ENCODE measurements at places on chromosomes 5 and 9.

DNA sequence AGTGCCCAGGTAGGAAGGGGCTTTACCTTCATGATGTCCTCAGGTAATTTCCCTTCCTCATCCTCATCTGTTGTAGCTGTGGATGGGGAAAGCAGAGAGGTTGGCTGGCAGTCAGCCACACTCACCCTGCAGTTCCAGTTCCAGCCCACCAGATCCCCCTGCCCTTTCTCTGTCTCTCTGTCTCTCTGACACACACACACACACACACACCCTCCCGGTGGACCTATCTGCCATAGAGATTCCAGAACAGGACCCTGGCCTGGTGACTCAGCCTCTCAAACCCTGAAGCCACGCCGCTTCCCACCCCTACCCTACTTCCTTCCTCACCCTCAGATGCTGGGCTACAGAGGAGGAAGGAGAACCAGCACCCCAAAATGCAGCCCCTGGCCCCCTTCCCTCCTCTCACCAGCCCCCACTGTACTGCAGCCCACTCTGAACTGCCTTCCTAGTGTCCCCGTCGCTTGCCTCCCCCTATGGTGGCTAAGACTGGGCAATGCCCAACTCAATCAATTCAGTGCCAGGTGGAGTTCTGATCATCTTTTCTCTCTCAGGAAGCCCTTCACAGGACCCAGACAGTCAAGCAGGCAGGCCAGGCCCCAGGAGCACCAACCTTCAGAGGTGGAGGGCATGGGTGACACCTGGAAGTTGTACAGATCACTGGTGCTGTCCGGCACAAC, 4.8 kb downstream of the IRF1 start:
- no peak for DNase-seq

DNA sequence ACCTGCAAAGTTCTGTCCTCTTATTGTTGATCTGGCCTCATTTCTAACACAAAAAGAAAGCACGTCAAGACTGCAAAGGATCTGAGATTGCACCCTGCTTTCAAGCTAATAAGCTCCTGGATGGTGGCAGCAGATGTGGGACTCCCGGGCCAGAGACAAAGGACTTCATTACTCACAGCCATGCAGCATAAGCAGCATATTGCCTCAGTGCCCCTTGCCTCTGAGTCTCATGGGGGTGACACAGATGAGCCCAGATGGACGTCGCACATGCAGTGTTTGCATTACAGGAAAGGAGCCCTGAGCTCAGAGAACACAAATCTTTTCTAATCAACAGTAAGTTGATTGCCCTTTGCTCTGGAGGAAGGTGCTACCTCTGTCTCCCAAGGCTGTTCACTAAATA, 105.0 kb downstream of the SLC28A3 start:
- DNase-seq: no peak

DNA sequence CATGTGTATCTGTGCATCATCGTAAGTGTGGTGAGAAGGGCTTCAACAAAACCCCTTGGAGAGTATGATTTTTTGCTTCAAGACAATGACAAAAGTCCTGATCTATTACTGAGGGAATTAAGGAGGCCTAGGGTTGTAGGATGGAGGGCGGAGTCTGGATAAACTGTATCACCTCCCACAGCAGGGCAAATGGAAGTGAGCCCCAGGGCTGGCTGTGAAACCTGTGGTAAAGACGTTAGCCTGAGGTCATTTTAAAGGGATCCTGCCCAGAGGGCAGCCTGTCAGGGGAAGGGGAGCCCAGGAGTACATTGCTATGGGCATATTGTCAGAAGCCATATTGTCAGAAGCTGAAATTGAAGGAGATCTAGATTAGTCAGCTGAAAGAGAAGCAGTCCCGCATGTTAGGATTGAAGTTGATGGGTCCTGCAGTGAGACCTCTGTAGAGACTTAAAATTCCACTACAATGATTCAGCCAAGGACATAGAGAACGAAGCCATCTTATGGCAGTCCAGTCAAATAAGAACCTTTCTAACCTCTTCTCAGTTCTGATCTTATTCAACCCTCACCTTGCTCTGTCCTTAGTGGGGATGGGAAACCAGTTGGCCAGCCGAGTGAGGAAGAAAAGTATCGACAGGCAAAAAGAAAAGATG, 26.9 kb downstream of the ADGRV1 start:
- no peak for DNase-seq

GRCh38 chr5:39213447-39214207, 5.7 kb downstream of the FYB1 start:
- no peak for DNase-seq

DNA sequence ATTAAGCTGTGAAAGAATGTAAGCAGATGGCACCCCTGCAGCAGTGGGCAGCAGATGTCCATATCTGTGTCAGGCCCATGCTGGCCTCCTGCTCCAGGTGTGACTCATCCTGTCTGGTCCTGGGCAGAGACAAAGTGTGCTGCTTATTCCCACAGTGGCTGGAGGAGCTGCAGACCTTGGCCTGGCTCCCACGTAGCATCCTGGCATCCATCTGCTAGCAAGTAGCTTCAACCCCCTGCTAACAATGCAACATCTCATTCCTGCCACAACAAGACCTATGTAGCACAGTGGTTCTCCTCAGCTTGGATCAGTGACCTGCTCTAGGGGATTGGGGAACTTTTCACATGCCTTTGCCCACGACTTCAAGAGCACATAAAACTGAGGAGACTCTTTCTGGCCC, 126.4 kb upstream of the SLC12A2 start:
- no peak for DNase-seq

GRCh38 chr9:31347082-31347617, 1037.3 kb upstream of the ACO1 start:
- DNase-seq: no peak

DNA sequence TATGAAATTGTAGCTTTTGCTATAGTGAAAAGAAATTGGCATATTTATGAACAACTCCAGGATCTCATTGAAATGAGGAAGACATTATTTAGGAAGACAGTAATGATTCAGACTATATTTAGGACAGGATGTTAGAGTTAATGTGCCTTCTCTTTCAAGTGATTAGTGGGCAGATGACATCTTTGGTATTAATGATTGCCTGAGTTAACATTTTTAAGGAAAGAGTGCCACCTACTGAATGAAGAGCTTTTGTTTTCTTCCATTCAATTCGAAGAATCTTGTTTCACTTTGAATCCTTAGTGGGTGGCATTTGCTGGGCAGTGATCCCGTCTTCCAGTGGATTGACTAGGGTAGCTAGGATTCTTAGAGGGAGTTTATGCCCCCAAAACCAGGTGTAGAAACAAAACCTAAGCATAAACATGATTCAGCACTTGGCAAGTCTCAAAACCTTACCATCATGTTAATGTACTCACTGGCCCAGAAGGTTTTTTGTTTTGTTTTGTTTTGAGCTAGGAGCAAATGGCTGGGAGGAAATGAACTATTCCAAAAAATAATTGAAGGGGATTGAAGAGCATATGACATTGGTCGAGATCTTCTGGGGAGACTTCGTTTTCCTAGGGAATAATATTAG, 23.2 kb downstream of the MAP3K1 start:
- no peak for DNase-seq

DNA sequence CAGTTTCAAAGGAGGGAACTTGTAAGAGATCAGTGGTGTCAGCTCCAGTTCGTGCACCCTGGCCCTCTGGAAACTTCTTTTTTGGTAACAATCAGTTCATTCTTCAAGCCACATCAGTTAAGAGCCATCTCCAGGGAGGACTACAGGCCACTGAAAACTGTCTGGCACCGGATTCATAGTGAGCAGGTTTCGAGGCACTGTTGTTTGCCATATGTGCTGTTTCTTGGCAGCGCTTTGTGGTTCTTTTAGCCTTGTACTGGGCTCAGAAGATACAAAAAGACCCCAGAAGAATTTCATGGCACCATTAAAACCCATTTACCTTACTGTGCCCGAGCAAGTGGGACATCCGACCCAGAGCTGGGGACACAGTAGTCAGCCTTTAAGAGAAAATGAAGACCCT, 68.5 kb downstream of the OTULIN start:
- DNase-seq: no peak

DNA sequence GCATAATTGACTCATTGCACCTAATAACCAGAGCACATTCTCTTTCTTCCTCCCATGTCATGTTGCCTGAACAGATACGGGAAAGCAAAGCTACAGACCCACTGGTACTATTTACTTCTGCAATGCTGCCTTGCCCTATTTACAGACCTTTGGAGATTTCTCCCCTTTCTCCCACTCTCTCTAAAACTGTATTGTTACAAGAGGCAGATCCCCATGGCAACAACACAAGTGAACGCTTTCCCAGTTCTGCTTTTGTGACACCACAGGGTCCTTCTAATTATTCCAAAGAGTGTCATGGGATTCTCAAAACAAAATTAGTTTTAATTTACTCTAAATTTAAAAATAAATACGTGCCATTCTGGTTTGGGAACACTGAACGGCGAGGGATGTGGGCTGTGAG, 104.7 kb downstream of the KCTD16 start:
- DNase-seq: no peak

DNA sequence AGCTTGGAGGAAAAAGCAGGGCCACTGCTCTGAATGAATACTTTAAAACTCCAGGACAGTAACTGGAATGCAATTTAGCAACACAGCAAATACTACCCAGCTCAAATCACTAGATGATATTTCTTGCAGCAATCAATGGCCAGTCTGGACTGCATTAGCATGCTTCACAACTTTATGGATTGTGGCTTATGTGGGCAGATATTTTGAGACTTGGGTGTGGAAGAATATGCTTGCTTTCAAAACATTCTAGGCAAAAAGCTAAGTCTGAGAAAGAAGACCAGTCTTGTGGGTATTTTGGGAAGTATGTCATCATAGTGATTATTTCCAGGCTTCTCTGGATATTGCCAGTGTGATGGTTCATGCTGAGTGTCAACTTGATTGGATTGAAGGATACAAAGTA, 3.1 kb downstream of the RANBP3L start:
- no peak for DNase-seq

DNA sequence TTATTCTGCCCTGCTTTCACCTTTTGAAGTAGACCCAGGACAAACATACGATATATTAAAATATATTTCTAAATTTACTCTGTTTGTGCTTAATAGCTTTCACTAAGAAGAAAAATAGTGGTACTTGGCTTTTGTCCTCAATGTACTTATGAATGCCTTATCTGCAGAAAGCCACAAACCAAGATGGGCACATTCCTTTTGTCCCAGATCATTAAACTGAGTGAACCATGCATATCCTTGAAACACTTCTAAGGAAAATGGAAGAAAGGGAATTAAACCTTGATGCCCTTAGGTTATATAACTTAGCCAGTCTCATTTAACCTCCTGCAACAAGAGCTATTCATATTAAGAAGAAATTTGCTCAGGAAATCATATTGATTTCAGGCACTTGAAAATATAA, 553.8 kb upstream of the CDH9 start:
- DNase-seq: no peak

DNA sequence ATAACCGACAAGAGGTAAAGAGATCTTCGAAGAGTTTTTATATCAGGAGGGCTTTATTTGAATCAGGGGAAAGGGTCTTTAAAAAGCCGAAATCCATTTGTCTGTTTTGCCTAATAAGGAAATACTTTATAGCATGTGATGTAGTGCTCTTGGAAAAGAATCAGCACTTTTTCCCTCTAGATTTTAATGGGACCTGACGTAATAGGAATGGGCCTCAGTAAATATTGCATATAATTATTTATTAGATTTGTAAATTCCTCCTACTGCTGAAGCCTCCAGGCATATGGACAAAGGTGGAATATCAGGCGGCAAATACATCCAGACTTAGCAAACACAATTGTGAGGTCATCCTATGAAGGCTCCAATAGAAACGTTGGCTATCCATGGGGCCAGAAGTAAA, 50.9 kb downstream of the ACTBL2 start:
- no peak for DNase-seq

DNA sequence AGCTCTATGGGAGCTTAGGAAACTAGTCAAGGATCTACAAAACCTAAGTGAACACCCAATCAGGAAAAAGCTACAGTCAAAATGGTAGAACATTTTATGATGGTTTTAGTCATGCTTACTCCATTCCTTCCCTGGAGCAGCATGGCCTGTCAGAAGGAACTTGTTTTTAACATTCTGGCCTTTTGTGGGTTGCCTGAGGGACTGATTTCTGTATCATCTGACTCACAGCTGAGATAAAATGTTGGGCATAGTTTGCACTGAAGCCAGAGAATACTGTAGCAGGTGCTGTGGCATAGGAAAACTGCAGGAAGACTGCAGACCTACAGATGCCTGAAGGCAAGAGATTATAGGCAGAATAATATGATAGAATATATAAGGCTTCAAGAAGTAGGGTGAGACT, 719.6 kb upstream of the GRAMD2B start:
- no peak for DNase-seq

GRCh38 chr5:59460368-59461153, 433.0 kb downstream of the PDE4D start:
- DNase-seq: no peak

DNA sequence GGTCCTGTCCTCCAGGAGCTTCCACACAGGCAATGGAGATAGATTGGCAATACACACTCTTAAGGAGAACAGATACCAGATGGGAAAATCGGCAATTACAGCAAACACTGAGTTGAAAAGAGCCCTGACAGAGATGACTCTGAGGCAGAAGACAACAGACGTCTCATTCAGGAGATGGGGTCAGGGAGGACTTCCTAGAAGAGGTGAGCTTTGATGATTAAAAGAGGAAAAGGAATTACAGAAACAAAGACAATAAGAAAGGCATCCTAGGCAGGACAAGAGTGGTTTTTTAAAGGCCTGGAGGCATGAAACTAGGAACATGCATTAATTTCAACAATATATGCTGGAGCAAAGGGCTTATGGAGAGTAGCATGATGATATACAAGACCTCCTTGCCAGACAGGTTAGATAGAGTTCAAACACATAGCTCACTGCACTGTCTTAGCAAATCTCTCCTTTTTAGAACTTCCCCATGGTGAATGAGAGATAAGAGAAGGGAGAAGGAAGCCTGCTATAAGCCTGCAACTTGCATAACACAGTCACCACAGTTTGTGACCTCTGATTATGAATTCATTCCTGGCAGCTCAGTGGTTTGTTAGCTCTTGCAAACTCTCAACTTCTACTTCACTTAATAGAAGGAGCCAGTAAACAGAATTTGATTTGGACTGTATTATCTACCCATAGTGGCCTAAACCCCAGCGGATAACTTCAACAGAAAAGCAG, 48.5 kb downstream of the SIL1 start:
- DNase-seq: no peak

- DNase-seq: no peak
These were observed 77.6 kb downstream of the ADAMTS2 start for GRCh38 chr5:179267671-179268083.

GRCh38 chr5:90558344-90559192, at the start of gene ADGRV1:
ADGRV1 (plus strand) TSS chr5:90558797; CDS start chr5:90558896, 99 bp downstream.
- DNase-seq: no peak

DNA sequence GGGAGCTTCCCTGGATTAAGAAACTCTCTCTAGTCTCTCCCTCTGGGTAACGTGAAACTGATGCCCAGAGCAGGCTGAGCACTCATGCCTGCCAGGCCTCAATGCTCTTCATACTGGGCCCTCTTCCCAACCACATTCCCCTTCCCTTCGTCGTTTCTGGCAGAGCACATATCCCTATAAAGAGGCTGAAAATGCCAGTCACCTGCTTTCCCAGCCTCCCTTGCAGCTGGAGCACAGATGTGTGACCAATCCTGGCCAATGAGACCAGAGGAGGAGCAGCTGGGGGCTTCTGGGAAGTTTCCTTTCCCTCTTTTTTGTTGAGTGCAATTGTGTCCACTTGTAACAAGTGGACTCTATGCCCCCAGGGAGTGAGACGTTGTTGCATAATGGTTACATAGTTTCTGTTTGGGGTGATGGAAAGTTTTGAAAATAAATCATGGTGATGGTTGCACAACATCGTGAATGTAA, 30.2 kb upstream of the SMIM23 start:
- DNase-seq: no peak

Data from esophagus squamous epithelium (tissue), 5 donors.